ENCODE measurements at places on chromosomes 5 and 9.
A peak's percentile ranks its signal among the peaks of the same experiment; 100 is the strongest.

GRCh38 chr5:74424162-74424868 lies 216.2 kb downstream of the ENC1 start:
- no peak for DNase-seq

DNA sequence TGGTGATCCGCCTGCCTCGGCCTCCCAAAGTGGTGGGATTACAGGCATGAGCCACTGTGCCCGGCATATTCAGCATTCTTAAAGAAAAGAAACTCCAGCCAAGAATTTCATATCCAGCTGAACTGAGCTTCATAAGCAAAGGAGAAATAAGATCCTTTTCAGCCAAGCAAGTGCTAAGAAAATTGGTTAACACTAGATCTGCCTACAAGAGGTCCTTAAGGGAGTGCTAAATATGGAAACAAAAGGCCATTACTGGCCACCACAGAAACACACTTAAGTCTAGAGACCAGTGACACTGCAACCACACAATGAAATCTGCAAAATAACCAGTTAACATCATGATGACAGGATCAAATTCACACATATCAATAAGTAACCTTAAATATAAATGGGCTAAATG lies 331.5 kb downstream of the MAN2A1 start:
- DNase-seq, result no peak

DNA sequence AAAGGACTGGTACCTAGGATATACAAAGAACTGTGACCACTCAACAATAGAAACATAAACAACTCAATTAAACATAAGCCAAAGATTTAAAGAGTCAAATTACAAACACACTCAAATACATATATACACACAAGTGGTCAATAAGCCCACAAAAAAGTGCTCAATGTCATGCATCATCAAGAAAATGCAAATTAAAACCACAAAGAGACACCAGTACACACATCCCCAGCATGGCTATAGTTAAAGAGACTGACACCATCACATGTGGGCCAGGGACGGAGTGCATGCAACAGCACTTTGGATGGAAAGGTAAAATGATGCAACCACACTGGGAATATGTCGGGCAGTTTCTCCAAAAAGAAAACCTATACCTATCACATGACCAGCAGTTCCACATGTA lies 89.7 kb downstream of the CAAP1 start:
- DNase-seq, result no peak

DNA sequence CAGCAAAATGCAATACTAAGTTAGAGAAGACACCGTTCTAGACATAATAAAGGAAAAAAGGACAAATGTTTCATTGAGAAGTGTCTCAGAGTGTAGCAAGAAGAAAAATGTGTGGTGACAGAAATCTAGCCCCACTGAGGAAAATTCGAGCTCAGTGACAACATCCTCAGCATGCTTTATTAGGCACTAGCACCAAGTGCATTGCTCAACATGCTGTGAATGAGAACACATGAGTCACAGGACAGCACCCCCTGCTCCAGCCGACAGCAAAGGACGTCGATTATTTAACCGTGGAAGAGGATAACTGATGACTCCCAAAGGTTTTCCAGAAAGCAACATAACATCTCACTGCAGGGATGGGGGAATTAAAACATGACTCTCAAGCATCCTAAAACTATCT lies 182.7 kb downstream of the GNAQ start:
- DNase-seq, result no peak

- DNase-seq, result no peak
Observed at GRCh38 chr5:43050384-43050783, 10.3 kb upstream of the ANXA2R start.

GRCh38 chr5:1799110-1799601 lies 481 bp downstream of the MRPL36 start:
- DNase-seq, result no peak

- DNase-seq, result no peak
Observed at GRCh38 chr9:130943777-130944176, 4.7 kb upstream of the FIBCD1 start.

GRCh38 chr9:9560382-9561035 lies 1052.3 kb downstream of the PTPRD start:
- DNase-seq, result no peak

- no peak for DNase-seq
Observed at GRCh38 chr9:95010431-95010838, 283.9 kb downstream of the AOPEP start.

DNA sequence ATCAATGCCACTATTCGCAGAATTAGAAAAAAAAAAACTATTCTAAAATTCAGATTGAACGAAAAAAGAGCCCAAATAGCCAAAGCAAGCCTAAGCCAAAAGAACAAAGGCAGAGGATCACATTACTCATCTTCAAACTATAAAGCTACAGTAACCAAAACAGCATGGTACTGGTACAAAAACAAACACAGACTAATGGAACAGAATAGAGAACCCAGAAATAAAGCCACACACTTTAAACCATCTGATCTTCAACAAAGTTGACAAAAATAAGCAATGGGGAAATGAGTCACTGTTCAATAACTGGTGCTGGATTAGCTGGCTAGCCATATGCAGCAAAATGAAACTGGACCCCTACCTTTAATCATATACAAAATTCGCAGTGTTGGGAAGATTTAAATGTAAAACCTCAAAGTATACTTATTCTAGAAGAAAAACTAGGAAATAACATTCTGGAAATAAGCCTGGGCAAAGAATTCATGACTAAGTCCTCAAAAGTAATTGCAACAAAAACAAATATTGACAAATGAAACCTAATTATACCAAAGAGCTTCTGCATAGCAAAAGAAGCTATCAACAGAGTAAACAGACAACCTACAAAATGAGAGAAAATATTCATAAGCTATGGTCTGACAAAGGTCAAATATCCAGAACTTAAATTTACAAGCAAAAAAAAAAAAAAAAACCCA lies 153.7 kb downstream of the NDUFS4 start:
- DNase-seq, result no peak

- DNase-seq, result peak; percentile 66
Observed at GRCh38 chr9:126985870-126986498, 71.4 kb downstream of the RALGPS1 start.

DNA sequence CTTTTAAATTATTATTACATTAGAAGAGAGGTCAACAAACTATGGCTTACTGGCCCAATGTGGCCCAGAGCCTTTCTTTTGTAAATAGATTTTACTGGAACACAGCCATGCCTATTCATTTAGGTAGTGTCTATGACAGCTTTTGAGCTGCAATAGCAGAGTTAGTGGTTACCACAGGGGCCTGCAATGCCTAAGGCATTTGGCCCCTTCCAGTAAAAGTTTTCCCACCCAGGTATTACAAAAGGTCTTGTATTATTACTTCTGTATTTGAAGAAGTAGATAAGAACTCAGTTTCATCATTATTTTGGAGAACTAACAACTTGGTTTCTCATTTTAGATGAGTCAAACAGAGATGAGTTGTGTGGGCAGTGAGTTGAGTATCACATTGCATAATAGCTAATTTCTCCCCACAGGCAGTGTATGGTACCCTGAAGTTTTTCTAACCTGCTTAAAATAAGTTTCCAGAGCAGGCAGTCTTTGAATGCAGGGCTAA lies 9.5 kb downstream of the MTRR start:
- DNase-seq, result no peak

GRCh38 chr9:98558575-98558974 lies 150.2 kb downstream of the GABBR2 start:
- DNase-seq, result no peak

- no peak for DNase-seq
Observed at GRCh38 chr9:130741831-130742449, 48.4 kb downstream of the EXOSC2 start.

- DNase-seq, result no peak
Observed at GRCh38 chr9:38127271-38127839, 58.3 kb upstream of the SHB start.

GRCh38 chr9:90000925-90001324 lies 396.1 kb downstream of the GADD45G start:
- DNase-seq, result no peak

GRCh38 chr9:10045598-10045997 lies 567.2 kb downstream of the PTPRD start:
- no peak for DNase-seq

GRCh38 chr9:88937248-88937647 lies 54.0 kb upstream of the S1PR3 start:
- DNase-seq, result no peak

GRCh38 chr9:129575818-129576217 lies 45.1 kb downstream of the C9orf50 start:
- no peak for DNase-seq

DNA sequence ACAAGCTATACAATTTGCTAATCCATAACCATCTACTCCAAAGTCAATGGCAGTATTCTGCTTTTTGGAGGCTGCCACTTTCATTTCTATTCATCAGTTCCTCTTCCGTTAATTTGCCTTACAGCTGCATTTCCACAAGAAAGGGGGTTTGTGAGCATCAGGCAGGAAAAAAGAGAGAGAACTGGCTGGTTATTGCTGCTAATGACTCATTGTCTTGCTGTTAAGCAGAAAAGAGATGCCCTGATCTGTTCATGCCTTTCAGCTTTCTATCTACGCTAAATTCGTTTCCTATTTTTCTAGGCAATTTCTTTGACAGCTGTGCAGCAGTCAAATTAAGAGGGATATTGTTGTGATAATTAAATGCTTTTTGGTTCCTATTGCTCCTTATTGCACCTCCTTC lies 65.9 kb upstream of the GNAQ start:
- DNase-seq, result no peak

- DNase-seq, result no peak
Observed at GRCh38 chr5:77546-77945, 14.4 kb upstream of the PLEKHG4B start.

- no peak for DNase-seq
Observed at GRCh38 chr5:139685886-139686285, 37.7 kb downstream of the CXXC5 start.

DNA sequence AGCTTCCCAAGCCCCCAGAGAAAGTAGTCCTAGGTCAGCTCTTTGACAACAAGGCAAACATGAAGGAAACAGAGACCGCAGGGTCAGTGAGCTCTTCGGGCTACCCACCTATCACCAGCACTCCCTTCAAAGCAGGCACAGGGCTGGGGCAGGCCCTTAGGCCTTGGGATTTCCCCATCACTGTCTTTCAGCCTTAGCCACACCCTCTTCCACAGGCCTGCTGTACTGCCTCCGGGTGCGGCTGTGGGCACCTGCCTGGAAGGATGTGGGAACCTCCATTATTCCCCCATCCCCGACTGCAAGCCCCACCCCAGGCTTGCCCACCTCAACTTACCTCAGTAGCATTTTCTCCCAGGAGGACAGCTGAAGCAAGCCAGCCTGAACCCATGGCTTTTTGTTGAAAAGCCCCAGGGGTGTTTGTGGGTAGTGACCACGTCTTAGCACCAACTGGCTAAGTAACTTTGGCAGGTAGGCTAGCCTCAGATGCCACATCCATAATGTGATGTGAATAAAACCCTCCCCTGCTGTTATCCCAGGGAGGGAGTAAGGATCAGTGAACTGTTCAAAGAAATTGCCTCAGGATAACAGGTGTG lies 100.2 kb downstream of the PIK3R1 start:
- DNase-seq, result no peak

- DNase-seq, result no peak
Observed at GRCh38 chr9:112002131-112002846, 105.7 kb downstream of the UGCG start.

- DNase-seq, result no peak
Observed at GRCh38 chr5:120043431-120043830, 414.1 kb downstream of the FAM170A start.

GRCh38 chr9:128161215-128161902 lies 1.3 kb downstream of the BBLN start:
- no peak for DNase-seq

GRCh38 chr5:131932235-131932634 lies 13.2 kb downstream of the MEIKIN start:
- DNase-seq, result no peak

DNA sequence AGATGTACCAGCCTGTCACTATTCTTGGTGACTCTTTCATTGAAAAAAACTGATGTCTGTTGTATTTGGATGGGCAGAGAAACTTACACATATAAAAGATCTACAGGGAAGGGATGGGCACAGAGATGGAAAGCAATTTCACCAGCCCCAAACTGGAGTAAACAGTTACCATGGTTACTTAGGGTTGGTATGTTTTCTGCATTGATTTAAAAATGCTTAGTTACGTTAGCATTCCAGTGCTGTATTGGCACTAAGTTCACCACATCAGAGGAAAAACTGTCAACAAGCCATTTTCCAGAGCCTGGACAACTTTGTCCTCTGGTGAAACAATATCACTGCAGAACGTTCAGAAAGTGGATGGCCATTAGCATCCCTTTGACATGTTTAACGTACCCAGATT lies 28.0 kb downstream of the MARCHF3 start:
- DNase-seq, result no peak

GRCh38 chr9:23746317-23746716 lies 79.7 kb downstream of the ELAVL2 start:
- DNase-seq, result no peak

DNA sequence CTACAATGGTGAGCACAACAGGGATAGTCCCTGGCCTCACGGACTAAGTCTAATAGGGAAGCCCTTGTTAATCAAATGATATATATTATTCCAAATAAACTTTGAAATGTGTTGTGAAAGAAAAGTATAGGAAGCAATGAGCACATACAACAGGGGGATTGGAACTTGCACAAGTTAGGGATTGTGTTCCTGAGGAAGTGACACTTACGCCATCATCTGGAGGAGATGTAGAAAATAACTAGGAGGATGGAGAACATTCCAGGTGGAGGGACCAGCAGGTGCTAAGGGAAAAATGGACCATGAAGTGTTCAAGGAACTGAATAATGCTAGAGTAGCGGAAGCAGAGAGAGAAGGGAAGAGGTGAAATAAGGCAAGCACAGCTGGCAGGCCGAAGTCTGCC lies 18.8 kb upstream of the RPS23 start:
- no peak for DNase-seq

- no peak for DNase-seq
Observed at GRCh38 chr9:93008457-93008856, 50.0 kb upstream of the SUSD3 start.

- DNase-seq, result no peak
Observed at GRCh38 chr9:128382261-128382660, 11.1 kb downstream of the URM1 start.

DNA sequence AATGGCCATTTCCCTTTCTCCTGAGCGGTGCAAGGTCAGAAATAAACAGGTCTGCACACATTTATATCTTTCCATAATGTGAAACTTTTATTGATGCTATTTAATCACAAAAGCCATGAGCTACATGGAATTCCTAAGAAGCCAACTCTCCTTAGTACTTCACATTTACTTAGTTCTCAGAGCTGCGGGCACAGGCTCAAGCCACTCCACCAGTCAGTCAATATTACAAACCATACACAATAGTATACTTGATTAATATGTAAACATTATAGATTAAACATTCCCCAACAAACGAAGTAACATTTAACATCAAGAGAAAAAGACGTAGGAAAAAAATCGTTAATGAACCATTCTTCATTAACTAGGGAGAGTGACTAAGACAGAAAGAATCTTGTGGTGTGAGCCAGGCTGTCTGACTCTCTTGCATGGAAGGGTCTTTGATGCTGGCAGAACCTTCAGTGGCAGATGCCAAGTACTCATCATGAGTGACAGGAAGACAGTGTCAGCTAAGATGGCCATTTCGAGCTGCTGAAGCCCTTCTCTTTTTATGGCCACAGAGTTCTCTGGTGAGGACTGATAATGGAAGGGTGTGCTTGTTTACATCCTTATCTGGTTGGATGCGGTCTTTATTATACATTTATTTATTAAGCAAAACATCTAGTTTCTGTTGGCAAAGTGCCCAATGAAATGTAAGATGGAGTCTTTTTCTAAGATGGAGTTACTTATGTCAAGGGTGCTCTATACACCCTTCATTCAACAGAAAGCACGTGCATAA lies 115.5 kb upstream of the TUT7 start:
- no peak for DNase-seq

GRCh38 chr5:90549729-90550275 lies 8.8 kb upstream of the ADGRV1 start:
- no peak for DNase-seq
